ENCODE measurements at places on chromosomes 2 and 18.

GRCh38 chr2:37020887-37021796 lies 54.8 kb upstream of the STRN start:
- no peak for DNase-seq

DNA sequence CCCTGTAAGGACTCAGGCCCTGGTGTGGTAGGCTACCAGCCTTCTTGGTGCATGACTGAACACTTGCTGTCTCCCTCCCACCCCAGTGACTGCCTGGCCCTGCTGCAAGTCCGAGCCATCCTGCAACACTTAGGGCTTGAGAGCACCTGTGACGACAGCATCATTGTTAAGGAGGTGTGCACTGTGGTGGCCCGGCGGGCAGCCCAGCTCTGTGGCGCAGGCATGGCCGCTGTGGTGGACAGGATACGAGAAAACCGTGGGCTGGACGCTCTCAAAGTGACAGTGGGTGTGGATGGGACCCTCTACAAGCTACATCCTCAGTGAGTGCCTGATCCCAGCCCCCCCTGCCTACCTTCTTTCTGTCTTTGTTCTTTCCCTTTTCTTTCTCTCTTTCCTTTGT lies 55.2 kb downstream of the HK2 start:
- no peak for DNase-seq

GRCh38 chr2:221680548-221680947 lies 108.4 kb upstream of the EPHA4 start:
- DNase-seq = no peak

DNA sequence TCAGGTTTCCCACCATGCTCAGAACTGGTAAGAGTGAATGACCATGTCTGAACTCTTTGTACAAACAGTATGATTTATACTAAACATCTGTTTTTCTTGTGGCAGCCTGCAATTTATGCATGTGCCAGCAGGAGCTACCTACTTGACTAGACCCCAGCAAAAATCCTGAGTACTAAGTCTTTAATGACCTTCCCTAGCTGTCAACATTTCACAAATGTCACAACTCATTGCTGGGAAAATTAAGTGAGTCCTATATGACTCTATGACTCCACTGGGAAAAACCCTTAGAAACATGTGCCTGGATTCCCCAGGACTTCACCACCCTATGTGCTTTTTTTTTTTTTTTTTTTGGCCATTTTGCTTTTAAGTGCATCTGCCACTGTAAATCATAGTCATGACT lies 1225.8 kb downstream of the SUCLG1 start:
- no peak for DNase-seq

DNA sequence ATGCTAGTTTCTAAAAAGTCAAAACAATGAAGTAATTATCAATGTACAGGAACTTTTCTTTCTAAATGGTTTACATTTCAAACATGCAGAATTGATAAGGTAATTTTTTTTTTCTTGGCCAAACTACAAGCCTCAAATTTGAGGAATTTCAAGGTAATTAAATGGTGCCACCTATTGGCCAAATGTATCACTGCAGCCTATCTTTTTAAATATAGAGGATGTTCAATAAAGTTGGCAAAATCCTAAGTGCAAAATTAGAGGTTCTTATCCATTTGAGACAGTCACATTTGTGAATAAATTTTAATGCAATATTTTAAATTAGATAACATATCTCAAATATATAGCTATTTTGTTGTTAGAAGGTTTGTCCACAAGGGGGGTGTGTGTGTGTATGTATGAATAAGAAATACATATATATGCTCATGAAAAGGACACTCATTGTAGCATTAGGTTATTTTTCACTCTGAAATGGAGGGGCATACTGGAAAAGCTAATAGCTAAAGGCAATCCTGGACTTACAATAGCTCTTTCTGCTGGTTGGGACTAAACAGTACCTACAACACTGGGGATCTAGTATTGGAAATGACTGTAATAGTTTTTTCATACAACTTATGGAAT lies 26.2 kb downstream of the MMADHC start:
- no peak for DNase-seq

GRCh38 chr2:182587831-182588230 lies 128.2 kb upstream of the DNAJC10 start:
- DNase-seq = no peak

DNA sequence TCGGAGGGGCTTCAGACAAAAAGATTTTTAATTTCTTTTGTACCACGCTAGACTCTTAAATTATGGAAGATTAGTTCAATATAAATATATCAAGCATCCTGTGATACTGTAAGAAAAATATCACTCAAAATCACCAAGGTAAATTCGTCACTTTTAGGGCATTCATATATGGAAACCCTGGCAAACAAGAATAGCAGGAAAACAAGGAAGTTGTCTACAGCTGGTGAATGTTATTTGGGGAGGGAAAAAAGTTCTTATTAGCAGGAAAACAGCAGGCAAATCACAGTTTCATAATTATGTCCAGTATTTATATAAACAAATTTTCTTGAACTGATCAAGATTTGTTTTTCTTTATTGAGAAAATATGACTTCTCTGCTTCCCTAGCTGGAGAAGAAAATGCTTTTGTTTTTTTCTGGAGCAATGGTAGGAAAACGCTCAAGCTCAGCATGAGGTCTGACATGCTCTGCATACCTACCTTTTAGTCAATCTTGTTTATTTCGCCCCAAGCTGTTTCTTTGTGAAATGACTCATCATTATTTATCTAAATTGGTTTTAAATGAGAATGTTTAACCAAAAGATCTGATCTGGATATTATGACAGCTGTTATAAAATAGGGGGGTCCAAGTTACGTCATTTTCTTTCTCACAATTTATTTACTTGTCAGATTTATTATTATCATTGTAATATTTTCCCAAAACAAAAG lies 14.7 kb downstream of the LINC00305 start:
- no peak for DNase-seq

DNA sequence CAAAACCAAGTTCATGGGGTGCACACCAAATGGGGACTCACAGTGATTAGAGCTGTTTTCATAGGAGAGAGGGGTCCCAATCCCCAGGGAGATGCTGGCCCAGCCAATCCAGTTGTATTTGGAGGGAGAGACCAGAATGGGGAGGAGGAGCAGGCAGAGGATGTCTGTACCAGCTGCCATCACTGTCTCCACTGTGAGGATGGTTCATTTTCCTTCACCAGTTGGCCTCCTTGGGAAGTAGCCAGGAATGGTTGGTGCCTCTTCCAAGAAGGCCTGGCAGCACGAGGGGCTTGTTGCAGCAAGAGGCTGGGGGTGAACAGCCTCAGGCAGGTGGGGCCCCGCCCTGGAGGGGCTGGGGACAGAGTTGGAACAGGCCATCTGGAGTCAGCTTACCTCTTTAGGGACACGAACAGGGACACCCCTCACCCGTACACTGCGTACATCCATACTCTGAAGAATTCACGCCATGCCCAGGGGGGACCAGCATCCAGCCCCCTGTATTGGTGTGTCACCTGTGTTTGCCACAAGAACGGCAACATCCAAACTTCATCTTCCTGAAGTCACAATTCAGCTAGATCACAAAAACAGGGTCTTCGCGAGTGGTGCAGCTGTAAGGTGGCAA lies 161.7 kb upstream of the ZNF236 start:
- no peak for DNase-seq

- no peak for DNase-seq
Measured at GRCh38 chr2:126448611-126449010, 207.3 kb upstream of the GYPC start.

DNA sequence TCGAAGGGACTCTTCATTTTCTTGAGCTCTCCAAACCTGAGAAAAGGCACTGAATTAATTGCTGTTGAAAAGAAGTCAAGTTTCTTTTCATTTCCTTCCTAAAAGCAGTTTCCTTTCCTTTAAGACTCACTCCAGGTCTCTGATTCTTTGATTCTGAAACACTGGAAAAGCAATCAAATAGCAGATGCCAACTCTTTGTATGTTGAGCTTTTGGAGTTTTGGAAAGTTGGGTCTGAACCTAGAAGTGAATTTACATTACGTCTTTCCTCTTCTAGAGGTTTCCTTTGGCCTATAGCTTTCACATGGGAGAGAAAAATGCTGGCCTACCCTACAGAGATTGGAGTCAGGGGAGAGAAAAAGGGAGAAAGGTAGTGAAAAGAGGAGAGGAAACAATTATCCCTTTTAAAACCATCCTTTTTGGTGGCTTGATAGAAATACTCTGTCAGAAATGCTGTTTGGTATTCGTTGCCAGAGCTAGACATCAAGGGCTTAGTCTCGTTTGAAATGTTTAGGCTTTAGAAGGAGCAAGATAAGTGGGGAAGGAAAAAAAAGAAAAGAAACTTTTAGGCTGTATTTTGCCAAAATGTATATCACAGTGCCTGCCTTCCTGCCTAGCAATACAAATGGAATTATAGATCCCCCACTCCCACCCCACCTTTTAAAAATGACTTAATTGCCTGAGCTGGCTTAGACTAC lies 187.7 kb downstream of the PRPF40A start:
- no peak for DNase-seq

Measured in NCI-H1930 (cell line).